ENCODE measurements at places on chromosomes 4 and X.

GRCh38 chrX:2484256-2484655 lies 16.5 kb downstream of the DHRSX start:
- DNase-seq = no peak

DNA sequence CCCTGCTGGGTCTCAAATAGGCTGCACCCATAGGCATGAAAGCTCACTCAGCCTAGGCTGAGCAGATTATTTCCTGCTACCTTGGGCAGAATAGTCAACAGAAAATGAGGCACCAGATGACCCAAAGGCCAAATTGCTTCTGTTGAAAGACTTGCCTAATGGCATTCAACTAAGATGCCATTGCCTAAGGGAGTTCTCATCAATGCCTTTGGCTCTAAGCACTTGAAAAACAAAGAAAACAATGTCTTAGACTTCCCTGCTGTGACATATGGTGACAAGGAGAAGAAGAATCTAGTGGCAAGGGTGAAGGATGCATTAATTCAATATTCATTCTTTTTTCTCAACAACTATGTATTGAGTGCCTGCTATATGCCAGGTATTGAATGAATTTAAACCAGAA lies 25.7 kb upstream of the PCDH19 start:
- DNase-seq = no peak

GRCh38 chrX:15653961-15654360 lies 10.6 kb downstream of the CLTRN start:
- no peak for DNase-seq

DNA sequence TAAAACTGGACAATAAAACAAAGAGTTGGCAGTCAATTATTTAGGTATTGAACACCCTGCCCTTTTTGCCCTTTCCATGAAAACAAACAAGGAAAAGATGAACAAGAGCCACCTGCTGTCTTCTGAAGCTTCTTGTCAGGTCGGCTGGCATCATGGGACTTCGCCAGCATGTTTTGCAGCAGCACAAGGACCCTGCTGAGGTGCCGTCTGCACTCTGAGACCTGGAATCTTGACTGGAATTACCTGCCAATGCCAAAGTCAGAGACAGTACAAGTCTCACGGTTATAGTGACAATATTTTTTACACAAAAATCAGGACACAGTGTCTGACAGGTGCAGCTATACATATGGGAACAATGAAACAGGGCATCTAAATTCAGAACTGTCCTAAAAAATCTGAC lies 284.5 kb downstream of the GASK1B start:
- DNase-seq = no peak

Data from bronchial epithelial cell (primary cell).